ENCODE measurements at places on chromosomes 11 and 22.

DNA sequence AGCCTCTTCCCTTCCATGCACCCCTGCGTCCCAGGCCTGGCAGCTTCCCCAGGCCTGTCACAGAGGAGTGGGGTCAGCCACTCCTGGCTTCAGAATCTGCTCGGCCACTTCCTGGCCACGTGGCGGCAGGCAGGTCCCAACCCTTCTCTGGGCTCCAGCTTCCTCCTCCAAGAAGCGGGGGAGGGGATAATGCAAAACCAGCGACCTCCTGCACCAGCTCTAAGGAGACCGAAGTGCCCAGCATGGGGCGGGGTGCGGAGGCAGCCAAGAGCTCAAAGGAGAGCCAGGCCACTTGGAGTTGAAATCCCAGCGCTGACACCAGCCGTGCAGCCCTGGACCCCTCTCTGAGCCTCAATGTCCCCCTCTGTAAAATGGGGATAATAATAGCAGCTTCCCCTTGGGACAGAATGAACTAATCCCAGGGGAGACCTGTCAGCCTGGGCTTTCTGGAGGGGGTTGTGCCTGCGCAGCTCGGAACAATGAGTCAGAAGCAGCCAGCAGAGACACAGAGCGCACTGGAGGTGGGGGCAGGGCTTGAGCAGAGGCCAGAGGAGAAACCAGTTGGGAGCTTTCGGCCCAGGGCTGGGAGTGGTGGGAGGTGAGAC, 22.8 kb upstream of the PICK1 start:
- DNase-seq, result no peak

DNA sequence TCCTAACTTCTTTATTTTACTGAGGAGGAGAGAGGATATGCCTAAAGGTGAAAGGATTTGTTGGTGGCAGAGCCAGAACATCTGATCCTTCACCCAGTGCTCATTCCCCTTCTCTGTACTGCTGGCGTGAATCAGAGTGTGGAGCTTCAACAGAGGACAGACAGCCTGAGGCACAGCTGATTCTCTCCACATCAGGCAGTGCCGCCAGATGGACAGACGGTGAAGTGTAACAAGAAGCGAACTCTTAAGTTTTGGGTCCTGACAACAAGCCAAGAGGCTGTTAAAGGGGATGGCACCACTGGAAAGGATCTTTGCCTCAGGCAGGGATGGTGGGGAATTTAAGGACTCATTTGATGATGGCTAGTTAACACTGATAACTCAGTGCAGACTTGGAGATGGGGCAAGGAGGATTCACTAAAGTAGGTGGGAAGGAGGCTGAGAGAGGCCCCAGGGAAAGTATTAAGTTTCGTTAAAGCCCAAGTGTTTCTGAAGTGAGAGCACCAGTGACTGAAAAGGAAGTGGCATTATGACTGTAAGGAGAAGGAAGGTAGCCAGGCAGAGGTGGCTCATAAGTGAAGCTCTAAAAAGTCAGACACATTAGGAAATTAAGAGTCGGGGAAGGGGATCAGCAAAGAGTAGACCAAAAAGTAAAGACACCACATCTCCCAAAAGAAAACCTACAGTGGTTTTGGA, 81.3 kb downstream of the CLPB start:
- DNase-seq, result no peak

DNA sequence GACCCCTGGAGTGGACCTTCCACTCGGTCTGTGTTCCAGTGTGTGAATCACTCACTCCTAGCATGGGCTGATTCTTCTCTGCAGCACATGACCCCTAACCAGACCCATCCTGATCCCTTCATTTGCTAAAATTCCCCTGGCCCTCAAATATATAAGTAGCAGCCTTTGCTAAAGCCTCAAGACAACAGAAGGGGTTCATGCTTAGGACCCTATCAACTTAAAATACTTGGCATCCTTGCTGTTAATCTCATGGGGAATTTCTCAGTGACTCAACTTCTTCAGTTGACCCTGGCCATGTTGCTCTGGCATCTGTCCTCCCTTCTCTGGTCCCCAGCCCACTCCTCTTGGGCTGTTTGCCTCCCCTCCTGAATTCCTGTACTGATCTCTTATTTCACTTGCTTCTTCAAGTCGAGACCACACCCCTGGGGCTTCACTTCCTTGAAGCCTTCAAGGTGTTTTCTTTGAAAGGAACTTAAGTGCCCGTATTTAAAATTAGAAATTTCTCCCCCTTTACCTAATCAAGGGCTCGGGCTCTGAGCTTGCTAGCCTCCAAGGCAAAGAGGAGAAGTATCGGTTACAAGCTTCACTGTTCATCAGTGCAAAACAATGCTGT, 23.6 kb downstream of the NNMT start:
- DNase-seq, result no peak

GRCh38 chr22:38745676-38746460, 9.9 kb downstream of the SUN2 start:
- peak; percentile 43 for DNase-seq

- DNase-seq, result no peak
These were observed 17.7 kb downstream of the LRP5 start for GRCh38 chr11:68329978-68330699.

- DNase-seq, result no peak
These were observed 3.2 kb downstream of the P2RY6 start for GRCh38 chr11:73275381-73275750.

DNA sequence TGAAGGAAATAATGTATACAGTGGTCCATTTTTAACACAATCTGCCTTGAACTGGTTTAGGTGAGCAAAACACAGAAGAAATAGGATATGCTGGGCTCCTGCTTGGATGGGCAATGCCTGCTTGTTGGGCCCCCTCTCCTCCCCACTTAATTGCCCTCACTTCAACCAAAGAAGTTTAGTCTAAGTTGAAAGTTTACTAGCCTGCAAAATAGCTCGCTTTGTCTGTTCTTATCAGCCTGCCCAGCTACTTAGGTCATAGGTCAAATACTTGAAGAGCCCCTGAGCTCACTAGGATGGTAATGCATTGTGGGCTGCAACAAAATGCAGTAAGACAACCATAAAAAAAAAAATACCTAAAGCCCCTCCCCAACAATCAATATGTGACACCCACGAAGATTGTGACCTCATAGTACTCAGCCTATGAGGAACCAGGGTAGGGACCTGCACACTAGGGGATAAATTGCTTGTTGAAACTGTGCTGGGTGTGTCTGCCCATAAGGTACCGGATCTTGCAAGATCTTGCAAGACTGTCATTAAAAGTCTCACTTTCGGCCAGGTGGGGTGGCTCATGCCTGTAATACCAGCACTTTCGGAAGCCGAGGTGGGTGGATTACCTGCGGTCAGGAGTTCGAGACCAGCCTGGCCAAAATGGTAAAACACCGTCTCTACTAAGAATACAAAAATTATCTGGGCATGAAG, 10.9 kb downstream of the DRICH1 start:
- no peak for DNase-seq

DNA sequence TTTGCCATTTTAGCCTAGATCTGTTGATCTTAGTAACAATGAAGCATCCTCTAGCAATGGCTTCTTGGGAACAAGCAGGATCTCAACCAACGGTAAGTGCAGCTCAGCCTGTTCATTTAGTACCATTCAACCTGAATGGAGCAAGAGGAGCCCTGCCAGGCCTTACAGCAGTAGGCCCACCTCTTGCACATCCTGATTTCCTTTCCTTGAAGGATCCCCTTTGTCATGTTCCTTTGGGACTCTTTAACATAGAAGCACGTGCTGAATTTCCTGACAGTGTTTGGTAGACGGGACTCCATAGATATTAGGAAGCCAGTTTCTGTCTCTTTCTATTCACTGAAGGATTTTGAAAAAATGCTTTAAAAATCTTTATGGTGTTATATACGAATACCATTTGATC, 1.5 kb downstream of the PIWIL4 start:
- DNase-seq, result no peak

DNA sequence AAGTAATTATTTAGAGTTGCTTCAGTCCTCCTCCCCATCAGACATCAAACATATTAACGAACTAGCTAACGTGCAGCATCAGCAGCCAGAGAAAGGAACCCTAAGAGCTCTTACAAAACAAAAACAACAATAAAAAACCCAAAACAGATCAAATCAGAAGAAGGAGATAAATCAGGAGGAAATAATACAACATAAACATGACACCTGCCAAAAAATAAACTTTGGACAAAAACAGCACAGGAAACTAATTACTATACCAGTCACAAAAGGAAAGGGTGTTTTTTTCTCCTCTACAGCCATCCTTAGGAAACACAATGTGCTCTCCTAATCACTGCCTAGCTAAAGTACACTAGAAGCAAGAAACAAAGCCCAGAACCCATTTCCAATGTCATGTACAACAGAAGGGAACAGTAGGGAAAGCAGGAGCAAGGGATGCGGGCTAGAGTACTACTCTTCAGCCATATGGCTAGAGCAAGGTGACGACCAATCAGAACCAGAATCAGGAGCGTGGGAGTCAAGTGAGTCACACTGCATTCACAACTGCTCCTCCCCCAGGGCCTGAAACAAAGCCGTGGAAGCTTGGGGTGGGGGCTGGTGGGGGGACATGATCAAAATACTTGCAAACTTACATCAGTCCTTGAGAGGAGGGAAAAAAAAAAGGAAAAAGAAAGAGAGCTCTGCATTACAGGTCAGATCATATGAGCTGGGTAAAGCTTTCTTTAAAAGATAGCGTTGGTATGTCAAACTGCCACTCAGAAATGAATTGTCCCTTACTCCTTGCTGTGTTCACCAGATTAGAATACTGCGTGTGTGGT, 60.4 kb downstream of the LARGE2 start:
- DNase-seq, result no peak

GRCh38 chr11:73728000-73728399, 32.9 kb downstream of the RAB6A start:
- DNase-seq, result no peak

- no peak for DNase-seq
These were observed 12.0 kb downstream of the UPK3A start for GRCh38 chr22:45296628-45297297.

GRCh38 chr11:30936491-30936890, 350.3 kb upstream of the MPPED2 start:
- no peak for DNase-seq

GRCh38 chr11:123218451-123218850, 23.4 kb upstream of the CLMP start:
- DNase-seq, result no peak
